Left lung (tissue), 14 donors: ENCODE measurements at places on chromosomes 12 and 14. TPM values are rescaled to one million over a fixed set of nuclear protein-coding genes. Genes with fewer than 3 reads are reported as not detected.

DNA sequence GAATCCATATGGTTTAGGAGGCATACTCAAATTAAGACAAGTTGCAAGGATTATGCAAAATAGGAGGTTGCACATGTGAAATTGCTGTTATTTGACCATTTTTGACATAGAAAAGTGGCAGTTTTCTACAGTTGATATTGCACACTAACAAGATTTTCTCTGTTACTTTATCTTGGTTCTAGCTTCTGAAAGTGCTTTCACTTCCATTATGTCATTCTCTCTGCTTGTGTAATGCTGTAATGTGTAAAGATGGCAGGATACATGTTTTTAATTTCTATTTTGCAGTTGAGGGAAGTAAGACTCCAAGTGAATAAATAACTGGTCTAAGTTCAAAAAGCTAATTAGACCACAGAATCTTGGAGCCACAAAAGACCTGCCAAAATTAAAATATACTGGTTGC, 60.6 kb downstream of the MYRFL start:
- DNase-seq: no peak

The FOXM1 gene
- 4.7 TPM for total RNA-seq

The KICS2 gene
- total RNA-seq: 7.8 TPM

The CFAP251 gene
- total RNA-seq: 5.2 TPM

GRCh38 chr14:90839024-90839888, 23.0 kb upstream of the TTC7B start:
- DNase-seq: peak; percentile 64

The MYF5 gene
- not detected for total RNA-seq

DNA sequence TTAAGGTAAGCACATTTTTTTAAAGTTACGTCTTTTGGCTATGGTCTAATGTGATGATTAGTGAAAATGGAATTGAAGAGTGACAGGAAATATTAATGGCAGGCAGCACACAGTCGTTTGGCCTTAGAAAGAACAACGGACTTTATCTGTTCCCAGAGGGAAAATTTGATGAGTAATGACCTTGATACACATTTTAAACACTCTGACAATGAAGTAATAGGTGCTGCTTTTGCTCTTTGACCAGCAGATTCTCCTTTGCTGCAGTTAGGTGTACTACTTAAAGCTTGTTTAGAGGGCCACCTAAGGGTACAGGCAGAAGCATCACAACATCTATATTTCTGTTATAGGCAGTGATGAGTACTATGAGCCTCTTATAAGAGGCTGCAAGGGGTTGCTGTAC, 27.1 kb upstream of the RNU6-8 start:
- no peak for DNase-seq

The LRP1-AS gene
- total RNA-seq: not detected
